ENCODE measurements at places on chromosomes 11 and 22.

- no peak for DNase-seq
These were observed 3.5 kb upstream of the LARGE1 start for GRCh38 chr22:33923660-33924246.

DNA sequence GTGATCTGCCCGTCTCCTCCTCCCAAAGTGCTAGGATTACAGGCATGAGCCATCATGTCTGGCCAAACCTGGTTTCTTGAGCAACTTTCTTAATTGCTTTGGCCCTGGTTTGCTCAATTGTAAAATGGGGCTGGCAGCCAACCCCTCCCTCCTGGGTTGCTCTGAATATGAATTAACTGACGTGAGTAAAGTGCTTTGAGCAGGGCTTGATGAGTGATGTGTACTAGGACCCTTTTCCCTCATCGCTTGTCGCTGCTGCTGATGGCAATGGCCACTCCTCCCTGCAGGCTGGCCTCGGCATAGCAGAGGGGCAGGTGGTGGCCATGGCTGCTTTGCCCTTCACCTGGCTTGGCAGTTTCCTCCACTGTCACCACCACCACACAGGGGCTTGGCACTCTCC lies 41.5 kb downstream of the RNF141 start:
- DNase-seq = no peak

GRCh38 chr11:9739123-9739900 lies 75.4 kb downstream of the SWAP70 start:
- DNase-seq = no peak

GRCh38 chr11:119671561-119672015 lies 57.4 kb downstream of the NECTIN1 start:
- no peak for DNase-seq

DNA sequence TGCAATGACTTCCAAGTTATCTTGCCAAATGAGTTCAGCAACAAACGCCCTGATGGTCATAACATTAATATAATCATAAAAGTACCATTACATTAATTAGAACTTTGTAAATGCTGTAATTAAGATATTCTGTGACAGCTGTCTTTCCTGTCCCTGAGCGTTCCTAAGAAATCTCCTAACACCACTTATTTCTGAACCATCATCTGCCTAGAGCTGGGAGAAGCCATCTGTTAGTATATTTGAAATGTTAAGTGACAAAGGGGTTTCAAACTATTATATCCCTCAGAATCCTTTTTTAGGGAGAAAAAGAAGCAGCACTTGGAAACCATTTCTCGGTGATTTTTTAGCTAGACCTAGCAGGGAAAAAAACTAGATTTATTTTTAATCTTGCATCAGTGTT lies 657.5 kb downstream of the FAM181B start:
- DNase-seq = no peak

DNA sequence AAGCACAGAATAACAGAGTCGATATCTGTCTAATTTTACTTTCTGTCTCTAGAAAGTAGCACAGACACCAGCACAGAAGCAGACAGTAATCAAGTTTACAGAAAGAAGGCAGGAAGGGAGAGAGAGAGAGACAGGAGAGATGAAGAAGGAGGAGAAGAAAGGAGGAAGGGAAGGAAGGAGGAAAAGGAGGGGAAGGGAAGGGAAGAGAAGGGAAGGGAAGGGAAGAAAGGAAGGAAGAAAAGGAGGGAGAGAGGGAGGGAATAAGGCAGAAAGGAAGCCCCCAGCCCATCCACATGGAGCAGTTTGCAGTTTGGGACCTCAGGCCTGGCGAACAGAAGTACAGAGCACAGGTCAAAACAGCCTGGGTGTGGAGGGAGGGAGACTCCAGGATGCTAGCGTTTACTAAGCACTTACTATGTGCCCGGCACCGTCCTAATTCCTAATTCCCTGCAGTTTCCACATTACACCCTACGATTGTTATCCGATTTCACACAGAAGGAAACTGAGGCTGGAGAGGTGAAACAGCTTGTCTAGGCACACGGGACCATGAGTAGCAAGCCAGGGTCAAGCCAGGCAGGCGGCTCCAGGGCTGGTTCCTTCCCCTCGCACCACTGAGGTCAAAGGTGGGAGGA lies 46.0 kb upstream of the WNT7B start:
- no peak for DNase-seq

- DNase-seq = no peak
These were observed 29.0 kb upstream of the PHLDA2 start for GRCh38 chr11:2958251-2958650.

DNA sequence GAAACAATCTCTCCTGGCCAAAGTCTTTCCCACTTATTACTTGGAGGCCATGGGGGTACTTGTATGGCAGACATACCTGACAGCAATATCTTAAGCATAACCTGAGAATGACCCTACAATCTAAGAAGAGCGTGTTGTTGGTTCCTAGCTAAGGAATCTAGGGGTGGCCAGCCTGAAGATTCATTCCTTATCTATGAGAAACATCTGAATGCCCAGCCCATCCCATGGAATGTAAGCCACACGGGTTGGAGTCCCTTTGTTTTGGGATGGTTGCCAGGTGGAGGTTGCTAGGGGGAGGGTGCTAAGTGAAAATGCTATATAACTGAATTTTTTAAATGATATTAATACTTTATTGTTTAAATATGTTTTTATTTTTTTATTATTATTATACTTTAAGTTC lies 725.0 kb downstream of the ETS1 start:
- DNase-seq = no peak

- no peak for DNase-seq
These were observed 9.8 kb upstream of the CECR2 start for GRCh38 chr22:17359501-17359900.

- no peak for DNase-seq
These were observed 150.8 kb upstream of the MTMR2 start for GRCh38 chr11:96074551-96075310.

- no peak for DNase-seq
These were observed 51.5 kb upstream of the RPS13 start for GRCh38 chr11:17129003-17129402.

- DNase-seq = no peak
These were observed 127.0 kb downstream of the MICAL2 start for GRCh38 chr11:12237381-12237784.

DNA sequence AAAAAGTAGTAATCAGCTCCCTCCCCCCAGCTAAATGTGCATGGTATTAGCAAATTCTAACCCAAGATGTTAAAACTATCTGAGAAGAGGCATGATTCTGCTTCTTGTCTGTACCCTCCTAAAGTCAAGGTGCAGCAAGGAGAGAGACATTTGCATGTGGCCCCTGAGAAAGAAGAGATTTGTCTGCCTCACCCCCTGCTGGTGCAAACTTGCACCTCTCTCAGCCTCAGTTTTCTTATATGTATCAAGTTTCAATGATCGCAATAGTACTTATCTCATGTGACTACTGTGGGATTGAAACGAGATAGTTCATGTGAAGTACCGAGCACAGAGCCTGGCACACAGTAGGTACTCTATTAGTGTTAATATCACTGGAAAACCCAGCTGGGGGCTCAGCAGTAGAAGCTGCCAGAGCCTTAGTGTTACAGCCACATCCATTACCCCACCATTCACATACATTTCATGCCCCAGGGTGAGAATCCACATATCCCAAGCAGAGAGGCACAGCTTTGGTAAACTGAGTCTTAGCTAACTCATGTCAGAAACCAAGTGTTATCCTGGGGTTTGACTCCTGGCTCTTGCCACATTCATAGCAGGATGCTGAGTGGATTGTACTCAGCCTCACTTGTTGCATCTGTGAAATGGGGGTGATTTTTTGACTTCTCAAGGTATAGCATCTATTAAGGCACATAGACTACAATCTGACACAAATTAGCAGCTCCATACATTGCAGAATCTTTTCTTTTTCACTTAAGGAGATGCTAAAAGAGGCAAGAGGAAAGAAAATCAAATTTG lies 24.9 kb downstream of the CD44 start:
- DNase-seq = no peak

DNA sequence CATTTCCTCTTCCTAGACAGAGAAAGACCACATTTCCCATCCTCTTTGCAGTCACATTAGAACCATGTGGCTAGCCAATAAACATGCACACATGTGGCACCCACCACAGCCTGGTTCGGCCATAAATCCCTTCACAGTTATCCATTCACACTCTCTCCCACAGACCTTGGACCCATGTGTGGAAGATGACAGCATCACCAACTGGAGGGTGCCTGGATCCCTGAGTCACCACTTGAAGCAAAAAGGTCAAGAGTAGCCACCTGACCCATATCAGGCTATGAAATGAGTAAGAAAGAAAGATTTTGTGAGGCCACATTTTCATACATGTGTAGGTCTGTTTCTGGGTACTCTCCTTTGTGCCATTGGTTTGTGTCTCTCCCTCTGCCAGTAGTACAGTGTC lies 9.0 kb upstream of the TMEM121B start:
- DNase-seq = no peak

DNA sequence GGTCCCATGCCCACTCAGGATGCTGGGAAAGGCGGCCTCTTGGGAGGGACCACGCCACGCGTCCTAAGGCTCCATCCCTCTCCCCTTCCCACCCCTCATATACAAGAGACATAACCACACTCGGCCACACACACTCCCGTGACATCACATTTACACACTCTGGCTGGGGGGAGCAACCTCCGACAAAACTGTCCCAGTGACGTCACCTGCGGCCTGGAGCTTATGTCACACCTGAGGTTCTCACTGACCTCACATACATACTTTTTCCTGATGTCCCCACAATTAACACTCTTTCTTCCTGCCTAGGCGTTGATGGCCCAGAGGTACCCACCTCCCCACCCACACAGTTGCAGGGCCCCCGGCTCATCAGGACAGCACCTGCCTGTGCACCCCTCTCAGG lies 1.9 kb downstream of the ELFN2 start:
- no peak for DNase-seq

DNA sequence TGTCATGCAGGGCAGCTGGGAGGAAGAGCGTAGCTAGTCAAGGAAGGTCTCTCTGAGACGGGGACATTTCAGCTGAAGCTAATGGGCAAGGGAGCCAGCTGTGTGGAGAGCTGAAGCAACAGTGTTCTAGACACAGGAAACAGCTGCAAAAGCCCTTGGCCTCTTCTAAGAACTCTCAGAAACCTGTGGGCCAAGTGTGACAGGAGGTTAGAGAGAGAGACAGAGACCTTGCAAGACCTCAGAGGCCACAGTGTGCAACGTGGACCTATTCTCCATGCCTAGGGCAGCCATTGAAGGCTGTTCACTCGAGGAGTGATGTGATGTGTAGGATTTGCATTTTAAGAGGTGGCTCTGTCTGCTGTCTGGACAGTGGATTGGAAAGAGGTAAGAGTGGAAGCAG lies 48.7 kb upstream of the TNRC6B start:
- DNase-seq = no peak

DNA sequence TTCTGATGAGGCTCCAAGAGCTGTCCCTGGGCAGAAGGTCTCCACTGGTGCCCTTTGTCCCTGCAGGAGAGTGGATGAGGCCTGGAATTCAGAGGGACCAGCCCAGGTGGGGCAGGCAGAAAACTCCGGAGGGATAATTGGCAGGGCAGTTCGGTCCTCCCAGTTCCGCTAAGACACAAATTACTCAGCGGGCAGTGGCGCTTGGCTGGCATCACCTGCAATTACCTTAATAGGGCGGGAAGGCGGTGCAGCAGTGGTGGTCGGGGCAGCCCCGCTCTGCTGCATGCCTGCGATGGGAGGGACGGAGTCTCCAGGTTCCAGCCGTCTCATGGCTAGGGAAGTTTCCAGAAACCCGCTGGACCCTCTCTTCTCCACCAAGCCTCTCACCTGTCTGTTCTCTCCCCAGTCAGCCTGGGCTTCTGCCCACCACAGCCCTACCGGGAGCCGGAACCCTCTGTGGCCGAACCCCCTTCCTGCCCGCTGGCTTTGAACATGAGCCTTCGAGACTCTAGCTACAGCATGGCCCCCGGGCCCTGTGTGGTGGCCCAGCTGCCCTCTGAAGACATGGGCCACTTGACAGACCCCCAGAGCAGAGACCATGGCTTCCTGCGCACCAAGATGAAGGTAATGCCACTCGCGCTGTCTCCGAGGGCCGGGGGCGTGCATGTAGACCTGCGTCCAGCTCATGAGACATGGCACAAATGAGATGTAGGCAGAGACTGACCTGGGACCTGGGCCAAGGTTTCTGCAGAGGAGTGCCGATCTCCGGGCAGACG lies 7.0 kb downstream of the OVOL1 start:
- no peak for DNase-seq

DNA sequence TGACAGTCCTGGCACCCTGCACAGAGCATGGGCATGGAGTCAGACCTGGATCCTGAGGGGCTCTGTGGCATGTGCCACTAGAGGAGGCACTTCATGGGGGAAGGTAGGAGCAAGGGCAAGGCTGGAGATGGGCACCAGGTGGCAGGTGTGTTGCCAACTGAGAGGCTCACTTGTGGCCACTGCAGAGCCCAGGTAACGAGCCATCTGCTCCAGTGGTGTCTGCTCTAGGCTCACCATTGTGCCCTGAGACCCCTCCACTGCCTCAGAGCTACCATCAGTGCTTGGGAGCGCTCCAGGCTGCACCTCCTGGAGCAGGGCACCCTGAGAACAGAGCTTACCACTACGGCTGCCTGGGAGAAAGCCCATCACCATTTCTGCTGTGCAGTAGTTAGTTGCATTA lies 1.3 kb upstream of the ZDHHC8 start:
- DNase-seq = no peak

DNA sequence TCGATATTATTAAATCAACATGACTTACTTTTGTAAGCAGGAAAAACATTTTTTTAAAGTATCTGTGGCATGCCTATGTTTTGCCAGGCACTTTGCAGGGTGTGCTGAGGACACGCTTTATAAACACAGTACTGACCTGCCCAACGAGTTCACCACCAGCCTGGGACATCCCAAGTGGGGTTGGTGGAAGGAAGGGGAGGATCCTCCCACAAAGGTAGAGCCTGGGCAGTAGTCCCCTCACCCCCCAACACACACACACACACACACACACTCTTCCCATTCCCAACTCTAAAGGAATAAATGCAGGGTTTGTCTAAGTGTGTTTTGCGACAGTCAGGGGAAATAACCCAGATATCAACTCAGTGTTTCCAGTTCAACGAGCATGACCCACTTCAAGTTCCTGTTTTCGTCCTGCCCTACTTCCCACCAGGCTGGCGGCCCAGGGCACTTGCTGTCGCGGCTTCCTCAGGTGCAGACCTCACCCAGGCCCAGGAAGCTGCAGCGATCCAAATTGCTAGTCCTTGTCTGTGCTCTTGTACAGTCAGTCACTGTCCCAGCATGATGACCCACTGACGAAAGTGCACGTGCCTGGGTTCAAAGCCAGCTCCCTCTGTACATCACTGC lies 3.1 kb downstream of the CERK start:
- no peak for DNase-seq

GRCh38 chr11:34240150-34240494 lies 117.7 kb downstream of the ABTB2 start:
- no peak for DNase-seq

GRCh38 chr11:77110836-77111235 lies 8.2 kb downstream of the OMP start:
- DNase-seq = no peak

DNA sequence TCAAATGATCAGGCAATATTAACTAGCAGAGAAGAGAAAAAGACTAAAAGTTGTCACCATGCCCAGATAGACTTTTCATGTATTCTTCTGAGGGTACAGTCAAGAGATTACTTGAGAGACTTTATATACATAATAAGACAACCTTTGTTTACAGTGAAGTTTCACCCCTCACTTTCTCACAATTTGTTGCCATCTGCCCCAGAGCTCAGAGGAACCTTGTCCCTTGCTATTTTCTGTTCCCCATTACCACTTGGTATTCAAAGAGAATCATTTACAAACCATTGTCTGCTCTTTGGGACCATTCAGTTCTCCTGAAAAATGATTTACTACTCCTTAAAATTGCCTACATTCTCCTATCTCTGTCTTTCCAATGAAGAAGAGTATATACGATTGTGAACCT lies 544.6 kb downstream of the CNTN5 start:
- DNase-seq = no peak
